Daoy (cell line): ENCODE measurements at places on chromosomes 2 and 18. TPM values are rescaled to one million over a fixed set of nuclear protein-coding genes. Genes with fewer than 3 reads are reported as not detected.

The GPR75 gene
- 1.0 and 2.8 TPM in 2 replicates for total RNA-seq

The DDX1 gene
- 134 and 135 TPM in 2 replicates for total RNA-seq

The VIT gene
- not detected in 2 replicates for total RNA-seq

The SULT1C2 gene
- total RNA-seq = 1.0 and 7.7 TPM in 2 replicates

GRCh38 chr18:39415471-39415870 is 1849.9 kb upstream of the CELF4 start:
- DNase-seq = no peak

- DNase-seq = no peak
These were observed 9.8 kb downstream of the FBXO11 start for GRCh38 chr2:47896450-47896968.

- DNase-seq = no peak
These were observed 2.7 kb upstream of the IL1R1 start for GRCh38 chr2:102139851-102140250.

- DNase-seq = peak; percentile 83
These were observed 71.2 kb downstream of the CTAGE1 start for GRCh38 chr18:22346401-22346952.

DNA sequence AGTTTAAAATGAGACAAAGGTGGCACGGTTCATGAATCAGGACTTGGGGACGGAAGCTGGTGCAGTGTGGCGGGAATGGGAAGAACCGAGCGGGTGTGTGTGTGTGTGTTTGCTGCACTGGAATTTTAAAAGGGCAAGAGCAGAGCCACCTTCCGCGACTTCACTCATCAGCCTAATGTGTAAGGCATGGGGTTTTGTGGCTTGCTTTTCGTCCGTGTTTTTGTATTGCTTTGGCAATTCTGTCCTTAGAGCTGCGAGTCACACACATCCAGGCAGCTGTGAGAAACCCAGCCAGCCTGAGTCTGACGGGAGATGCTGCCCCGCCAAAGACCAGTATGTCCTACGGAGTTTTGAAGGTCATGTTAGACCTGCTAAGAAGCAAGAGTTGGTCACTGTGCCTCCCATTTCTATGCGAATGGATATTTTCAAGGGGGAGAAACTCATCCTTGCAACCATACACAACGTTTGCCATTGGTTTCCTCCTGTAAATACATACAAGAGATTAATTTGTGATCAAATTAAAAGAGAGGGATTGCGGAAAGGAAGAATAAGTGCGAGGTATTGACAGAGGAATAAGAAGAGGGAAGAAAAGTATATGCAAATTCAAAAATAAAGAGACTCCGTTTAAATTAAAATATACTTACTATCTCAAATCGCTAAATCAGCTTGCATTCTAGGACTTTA is 665 bp upstream of the CACNB4 start:
- peak; percentile 20 for DNase-seq

GRCh38 chr2:88038263-88039105 is 17.1 kb downstream of the KRCC1 start:
- peak; percentile 73 for DNase-seq

DNA sequence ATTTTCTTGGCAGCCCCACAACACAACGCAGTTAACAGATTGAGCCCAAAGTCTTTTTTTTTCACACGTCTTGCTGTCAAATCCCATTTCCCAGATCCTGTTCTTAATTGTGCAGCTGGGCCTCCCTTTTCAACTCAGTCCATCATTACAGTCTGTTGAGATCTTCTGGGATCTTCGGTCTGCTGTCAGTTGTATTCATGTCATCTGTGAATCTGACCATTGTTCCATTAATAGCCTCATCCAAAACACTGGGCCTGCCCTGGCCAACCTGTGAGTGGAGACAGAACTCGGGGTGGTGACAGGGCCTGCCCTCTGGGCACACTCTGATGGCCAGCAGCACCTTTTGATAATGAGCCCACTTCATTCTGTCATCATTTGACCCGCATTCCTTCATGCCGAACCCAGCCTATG is 39.7 kb upstream of the SEMA4C start:
- no peak for DNase-seq

DNA sequence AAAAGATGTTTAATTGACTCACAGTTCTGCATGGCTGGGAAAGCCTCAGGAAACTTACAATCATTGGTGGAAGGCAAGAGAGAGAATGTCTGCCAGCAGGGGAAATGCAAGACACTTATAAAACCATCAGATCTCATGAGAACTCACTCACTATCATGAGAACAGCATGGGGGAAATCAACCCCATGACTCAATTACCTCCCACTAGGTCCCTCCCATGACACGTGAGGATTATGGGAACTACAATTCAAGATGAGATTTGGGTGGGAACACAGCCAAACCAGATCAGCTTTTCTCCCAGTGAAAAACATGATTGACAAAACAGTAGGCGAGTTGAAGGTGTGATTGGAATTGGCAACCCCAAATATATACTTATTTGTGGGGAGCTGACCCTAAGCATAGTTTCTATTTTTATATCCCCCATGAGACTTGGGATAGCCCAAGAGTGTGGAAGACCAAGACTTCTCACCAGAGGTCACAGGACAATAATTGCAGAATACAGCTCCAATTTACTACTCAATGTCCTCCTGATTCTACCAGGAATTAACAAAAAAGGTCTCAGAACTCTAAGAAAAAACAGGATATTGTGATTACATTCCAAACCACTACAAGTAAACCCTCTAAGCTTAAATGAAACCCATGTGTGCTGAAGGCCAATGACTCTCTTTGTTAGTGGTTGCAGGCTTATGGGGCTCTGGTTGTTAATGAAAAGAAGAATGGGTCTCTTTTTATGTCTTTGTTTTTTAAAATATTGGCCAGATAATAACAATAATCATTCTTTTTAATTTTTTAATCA is 96.1 kb upstream of the PIK3C3 start:
- no peak for DNase-seq

DNA sequence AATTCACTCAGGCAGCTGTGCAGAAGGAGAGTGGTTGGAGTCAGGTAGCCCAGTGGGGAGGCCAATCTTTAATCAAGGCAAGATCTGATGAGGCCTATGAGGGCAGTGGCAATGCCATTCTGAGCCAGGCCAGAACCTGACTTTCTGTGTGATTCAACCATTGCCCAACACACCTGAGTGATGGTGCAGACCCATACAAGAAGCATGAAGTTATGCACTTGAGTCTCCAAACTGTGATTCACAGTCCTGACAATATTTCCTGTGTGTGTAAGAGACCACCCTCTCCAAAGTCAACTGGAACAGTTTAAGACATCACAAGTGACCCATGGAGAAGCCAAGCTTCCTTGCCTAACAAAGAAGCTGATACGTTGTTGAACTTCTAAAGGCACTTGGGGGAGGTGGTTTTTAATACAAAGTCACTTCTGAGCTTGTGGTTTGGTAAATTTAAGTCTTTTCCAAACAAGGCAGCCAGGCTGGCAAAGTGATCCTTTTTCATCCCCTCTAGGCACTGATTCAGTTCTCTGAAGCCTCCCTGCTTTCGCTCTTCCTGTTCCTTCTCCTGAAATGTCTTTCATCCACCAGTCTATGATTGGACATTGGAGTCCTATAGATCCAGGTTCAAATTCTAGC is 49.0 kb downstream of the VSNL1 start:
- no peak for DNase-seq

- no peak for DNase-seq
These were observed 205.9 kb upstream of the SLC39A10 start for GRCh38 chr2:195451160-195451559.

- DNase-seq = no peak
These were observed 100.1 kb downstream of the ZNF516 start for GRCh38 chr18:76394780-76395476.
